ENCODE measurements at places on chromosomes 7 and 10.

GRCh38 chr7:73520673-73521635 lies 1.1 kb downstream of the BAZ1B start:
- no peak for DNase-seq

DNA sequence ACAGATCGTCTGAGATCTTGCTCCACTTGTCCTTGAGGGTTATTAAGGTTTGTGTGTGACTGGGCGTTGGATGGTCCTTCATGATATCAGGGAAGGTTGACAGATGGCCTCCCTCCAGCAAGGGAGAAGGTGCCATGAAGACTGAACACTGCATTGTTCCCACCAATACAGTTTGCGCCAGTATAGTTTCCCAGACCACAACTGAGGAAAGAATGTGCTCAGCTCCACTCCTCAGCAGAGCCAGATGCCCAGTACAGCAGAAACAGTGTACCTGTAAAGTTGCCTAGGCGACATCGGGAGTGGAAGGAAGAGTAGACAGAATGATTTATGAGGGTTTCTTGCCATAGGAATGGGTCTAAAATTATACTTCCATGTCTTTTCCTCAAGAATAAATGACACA lies 137.5 kb downstream of the ST7 start:
- DNase-seq, result no peak

- no peak for DNase-seq
These were observed 193.0 kb downstream of the JCAD start for GRCh38 chr10:29866356-29866755.

- no peak for DNase-seq
These were observed 116.6 kb downstream of the ADCY1 start for GRCh38 chr7:45690762-45691150.

DNA sequence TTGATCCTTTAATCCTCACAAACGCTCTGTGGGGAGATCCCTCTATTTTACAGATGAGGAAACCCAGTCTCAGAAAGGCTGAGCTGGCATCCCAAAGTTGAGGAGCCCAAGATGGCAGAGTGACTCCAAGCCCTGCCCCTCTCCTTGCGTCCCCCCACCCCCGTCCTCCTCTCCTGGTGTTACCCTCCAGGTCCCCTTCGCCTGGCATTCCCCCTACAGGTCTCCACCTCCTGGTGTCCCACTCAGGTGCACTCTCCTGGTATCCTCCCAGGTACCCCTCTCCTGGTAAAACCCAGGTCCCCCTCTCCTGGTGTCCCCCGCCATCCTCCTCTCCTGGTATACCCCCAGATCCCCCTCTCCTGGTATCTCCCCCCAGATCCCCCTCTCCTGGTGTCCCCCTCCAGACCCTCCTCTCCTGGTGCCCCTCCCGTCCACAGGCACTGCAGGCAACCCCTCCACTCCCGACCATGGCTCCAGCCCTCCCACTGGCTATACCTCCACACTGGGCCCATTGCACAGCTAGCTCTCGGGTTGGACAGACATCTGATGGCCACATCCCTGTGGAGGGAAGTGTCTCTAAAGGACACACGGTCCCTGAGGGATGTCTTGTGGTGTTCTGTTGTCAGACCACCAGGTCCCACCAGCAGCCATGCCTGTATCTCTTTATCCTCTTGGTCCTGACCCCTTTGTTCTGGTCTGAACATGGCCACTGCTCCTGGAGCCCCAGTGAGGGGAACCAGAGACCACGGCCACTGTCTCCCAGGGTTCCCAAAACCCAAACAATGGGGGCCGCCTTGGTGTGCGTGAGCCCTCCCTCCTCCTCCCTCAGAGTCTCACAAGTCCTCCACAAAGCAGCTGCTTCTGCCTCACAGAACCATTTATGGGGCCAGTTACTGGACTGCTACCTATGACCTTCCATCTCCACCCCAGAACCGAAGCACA lies 37.2 kb downstream of the CALML3 start:
- DNase-seq, result no peak

- peak; percentile 65 for DNase-seq
These were observed 13.4 kb downstream of the SLC13A4 start for GRCh38 chr7:135714534-135715009.

- DNase-seq, result no peak
These were observed 370.9 kb downstream of the SORCS1 start for GRCh38 chr10:106793617-106794016.

GRCh38 chr10:130463876-130464364 lies 327.7 kb downstream of the GLRX3 start:
- no peak for DNase-seq

GRCh38 chr10:117411479-117412399 lies 36.5 kb upstream of the PDZD8 start:
- no peak for DNase-seq

- DNase-seq, result no peak
These were observed 106.5 kb downstream of the ABLIM1 start for GRCh38 chr10:114551636-114551972.

- no peak for DNase-seq
These were observed 68.0 kb upstream of the INSIG1 start for GRCh38 chr7:155229548-155230168.

GRCh38 chr7:34362621-34363020 lies 295.4 kb upstream of the NPSR1 start:
- no peak for DNase-seq
